ENCODE measurements at places on chromosomes 7 and 10.

DNA sequence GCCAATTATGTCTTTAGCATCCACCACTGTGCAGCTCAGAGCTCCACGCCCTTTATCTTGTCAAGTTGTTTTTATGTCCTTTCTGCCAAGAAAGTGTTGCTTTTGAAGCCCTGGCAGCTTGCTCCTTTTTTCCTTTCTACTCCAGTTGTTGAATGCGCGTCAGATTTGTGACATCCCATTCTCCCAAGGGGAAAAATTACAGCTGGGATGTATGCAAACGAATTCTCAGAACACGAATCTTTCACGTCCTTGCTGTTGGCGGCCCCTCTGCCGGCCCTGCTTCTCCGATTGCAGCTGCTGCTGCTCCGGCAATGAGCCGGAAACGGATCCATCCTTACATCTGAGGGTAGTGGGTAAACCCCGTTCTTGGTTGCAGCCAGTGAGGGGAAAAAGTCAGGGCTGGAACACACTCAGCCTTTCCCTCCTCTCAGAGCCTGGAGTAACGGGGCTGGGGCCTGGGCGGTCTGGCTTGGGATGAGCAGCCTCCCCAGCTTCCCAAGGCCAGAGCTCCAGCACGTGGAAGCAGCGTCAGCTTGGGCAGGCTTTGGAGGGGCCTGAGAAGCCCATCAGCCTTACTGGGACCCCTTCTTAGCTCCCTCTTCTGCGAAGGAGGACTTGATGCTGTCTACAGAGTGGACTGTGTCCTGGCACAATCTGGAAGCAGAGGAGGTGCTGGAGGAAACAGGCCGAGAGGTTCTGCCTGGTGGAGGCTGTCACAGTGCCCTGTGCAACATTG, 79.0 kb upstream of the CHST15 start:
- no peak for DNase-seq

GRCh38 chr10:35998026-35998425, 355.9 kb upstream of the FZD8 start:
- DNase-seq, result no peak

DNA sequence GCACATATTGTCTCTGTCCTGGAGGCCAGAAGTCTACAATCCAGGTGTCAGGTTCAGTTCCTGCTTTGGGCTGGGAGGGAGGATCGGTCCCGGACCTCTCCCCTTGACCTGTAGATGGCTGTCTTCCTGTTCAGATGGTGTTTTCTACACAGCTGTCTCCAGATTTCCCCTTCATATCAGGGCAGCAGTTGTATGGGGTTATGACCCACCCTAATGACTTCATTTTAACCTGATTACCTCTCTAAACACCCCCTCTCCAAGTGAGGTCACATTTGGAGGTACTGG, 38.7 kb downstream of the ZNF467 start:
- no peak for DNase-seq

DNA sequence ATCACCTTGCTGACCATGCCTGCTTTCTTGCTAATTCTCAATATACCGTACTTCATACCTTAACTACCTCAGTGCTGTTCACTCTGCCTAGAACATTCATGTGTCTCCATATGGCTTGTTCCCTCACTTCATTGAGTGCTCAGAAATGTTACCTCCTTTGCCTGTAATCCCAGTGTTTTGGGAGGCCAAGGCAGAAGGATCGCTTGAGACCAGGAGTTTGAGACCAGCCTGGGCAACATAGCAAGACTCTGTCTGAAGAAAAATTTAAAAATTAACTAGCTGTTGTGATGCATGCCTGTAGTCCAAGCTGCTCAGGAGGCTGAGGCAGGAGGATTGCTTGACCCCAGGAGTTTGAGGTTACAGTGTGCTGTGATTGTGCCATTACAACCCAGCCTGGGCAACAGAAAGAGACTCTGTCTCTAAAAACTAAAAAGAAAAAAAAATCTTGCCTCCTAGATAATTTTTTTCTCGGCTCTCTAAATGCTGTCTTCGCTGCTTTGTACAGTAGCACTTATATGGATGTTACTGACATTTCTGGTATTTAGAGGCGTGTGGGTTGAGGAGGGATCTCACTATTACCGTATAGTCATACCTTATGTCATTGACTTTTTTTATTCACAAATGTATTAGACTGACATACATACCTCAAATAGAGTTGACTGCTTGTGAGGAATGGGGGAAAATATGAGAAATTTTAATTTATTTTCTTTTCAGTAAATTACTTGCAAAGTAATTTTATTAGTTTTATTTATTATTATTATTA, 63.7 kb downstream of the LCOR start:
- no peak for DNase-seq

DNA sequence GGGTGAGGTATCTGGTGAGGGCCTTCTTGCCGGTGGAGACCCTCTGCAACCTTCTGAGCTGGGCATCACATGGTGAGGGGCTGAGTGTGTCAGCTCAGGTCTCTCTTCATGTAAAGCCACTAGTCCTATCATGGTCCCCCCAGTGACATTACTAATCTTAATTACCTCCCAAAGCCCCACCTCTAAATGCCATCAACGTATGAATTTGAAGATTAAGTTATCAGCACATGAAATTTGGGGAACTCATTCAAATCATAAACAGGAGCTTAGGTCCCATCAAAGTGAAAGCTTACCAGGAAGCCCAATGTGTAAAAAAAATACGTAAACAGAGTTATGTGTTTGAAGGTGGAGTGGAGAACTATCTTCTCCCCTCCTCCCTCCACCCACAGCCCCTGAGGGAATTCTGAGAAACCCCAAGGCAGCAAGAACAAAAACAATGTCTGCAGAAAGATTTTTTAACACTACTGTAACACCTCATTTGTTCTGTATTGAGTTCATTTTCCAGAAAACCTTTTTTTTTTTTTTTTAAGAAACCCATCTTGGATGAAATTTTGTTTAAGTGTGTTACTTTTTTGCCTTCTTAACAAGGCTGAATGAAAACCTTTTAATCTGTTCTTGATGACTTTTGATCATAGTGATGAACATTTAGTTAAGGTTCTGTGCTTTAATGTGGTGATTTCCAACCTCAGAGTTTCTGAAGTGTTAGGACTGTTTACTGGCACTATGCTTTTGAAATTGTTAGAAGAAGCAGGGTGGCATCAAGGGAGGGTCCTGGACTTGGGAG, 19.1 kb upstream of the PCGF5 start:
- peak; percentile 30 for DNase-seq

GRCh38 chr10:31635415-31636065, 293.1 kb downstream of the ARHGAP12 start:
- no peak for DNase-seq

GRCh38 chr10:78203915-78204818, 170.5 kb downstream of the RPS24 start:
- peak; percentile 13 for DNase-seq

- no peak for DNase-seq
Measured at GRCh38 chr10:58444321-58444720, 59.1 kb downstream of the TFAM start.

GRCh38 chr10:11687779-11688447, 54.3 kb upstream of the ECHDC3 start:
- no peak for DNase-seq

GRCh38 chr7:34249192-34249591, 343.9 kb downstream of the BMPER start:
- no peak for DNase-seq

GRCh38 chr10:88156341-88156740, 292.9 kb downstream of the PTEN start:
- DNase-seq, result no peak

DNA sequence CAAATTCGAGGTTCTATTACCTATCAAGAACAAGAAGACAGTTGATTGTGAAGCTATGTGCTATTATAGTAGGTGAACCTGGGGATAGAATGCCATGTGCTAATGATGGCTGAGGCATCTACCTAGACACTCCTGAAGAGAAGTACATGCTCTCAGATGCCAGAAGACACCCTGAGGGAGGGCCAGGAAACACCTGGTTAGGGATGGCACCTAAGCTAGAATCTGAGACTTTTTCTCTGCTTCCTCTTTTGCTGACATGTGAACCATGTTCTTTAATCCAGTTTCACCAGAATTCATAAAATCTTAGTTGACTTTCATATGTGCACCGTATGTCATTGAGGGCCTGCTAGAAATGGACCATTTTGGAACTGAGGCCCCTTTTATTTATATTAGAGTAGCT, 242.8 kb downstream of the GPR158 start:
- DNase-seq, result no peak

DNA sequence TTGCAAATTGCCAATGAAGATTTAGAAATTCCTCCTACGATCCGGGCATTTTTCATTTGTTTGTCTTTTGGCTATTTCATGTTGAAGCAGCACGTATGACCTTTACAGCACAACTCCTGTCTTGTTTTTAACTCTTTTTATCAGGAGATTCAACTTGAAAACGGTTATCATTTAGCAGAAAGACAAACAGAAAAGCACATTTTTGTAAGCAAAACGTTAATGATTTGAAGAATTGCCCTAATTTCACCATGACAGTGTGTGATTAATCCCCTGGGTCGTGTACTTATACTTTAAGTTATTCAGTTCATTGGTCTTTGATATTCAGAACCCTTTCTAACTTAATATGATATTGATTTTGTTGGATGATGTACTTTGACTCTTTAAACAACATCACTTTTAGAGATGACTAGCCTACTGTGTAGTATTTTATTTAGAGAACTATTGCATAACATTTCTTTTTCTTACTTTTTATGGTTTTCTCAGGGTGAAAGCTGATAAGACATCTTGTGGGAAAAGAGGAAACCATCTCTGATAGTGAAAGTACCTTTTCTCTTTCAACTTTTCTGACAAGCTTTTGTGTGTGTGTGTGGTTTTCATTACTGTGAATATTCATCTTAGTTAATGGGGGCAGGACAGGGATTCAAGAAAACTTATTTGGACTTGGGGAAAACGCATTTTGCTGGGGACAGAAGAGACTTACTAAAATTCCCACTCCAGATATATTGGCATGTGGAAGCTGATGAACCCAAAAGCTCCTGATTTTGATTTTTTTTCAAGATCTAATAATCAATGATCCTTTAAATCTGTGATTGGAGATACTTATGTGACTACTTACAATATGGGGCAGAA, 8.1 kb downstream of the HHEX start:
- no peak for DNase-seq

GRCh38 chr10:78313636-78314035, 280.0 kb downstream of the RPS24 start:
- DNase-seq, result no peak

GRCh38 chr7:39515534-39516228, 50.5 kb upstream of the YAE1 start:
- DNase-seq, result peak; percentile 14

- DNase-seq, result no peak
Measured at GRCh38 chr10:1162481-1163203, 106.5 kb downstream of the WDR37 start.

GRCh38 chr10:76657337-76658012, 980.1 kb downstream of the KCNMA1 start:
- DNase-seq, result no peak

GRCh38 chr7:25559581-25560367, 331.5 kb upstream of the NPVF start:
- DNase-seq, result no peak

DNA sequence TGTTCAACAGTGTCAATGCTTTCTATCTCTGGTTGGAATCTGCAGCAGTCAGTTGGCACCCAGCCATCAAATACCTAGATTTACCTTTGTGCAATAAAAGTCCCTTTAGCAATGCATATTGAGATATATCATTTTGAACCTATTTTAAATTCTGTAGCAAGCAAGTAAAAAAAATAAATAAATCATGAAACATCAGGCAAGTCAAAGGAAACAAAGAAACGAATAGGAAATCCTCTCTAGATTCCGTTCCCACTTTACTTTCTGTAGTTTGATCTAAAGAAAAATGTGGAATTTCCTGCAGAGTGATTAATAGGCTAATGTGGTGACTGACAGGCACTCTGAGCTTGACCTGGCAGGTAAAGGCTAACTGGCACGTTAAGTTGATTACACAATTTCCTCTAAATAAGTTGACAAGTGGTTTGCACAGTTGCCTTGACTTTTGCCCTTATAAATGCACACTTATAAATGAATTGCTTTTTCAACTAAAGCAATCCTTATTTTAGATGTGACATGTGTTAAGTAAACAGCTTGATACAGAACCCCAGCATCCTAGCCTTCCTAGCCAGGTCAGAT, 208.1 kb upstream of the TCF7L2 start:
- no peak for DNase-seq

- DNase-seq, result no peak
Measured at GRCh38 chr7:151866028-151866427, 10.9 kb downstream of the PRKAG2 start.

- DNase-seq, result no peak
Measured at GRCh38 chr10:74234569-74234968, 83.5 kb downstream of the ADK start.

GRCh38 chr7:92489634-92490033, 11.9 kb upstream of the ERVW-1 start:
- DNase-seq, result no peak

GRCh38 chr10:97572214-97572989, at the start of gene ANKRD2:
TSS of gene ANKRD2 (plus strand) at chr10:97572779. CDS start at chr10:97572789, 10 bp downstream.
- peak; percentile 90 for DNase-seq

DNA sequence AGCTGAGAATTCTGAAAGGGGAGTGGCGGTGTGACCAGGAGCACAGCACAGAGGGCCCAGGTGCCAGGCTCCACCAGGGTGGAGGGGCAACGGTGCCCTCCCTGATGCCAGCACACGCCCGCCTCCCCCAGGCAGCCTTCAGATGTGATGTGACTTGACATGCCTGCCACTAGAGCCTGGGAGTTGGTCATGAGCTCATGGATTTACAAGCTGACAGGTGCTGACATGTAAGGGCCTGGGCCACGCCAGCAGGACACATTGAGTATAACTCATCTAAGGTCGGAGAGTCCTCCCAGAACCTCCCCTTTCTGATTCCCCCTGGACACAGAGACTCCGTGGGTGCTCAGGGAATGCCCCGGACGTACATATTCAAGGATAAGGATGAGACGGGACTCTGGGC, 74.2 kb downstream of the LSM5 start:
- no peak for DNase-seq

DNA sequence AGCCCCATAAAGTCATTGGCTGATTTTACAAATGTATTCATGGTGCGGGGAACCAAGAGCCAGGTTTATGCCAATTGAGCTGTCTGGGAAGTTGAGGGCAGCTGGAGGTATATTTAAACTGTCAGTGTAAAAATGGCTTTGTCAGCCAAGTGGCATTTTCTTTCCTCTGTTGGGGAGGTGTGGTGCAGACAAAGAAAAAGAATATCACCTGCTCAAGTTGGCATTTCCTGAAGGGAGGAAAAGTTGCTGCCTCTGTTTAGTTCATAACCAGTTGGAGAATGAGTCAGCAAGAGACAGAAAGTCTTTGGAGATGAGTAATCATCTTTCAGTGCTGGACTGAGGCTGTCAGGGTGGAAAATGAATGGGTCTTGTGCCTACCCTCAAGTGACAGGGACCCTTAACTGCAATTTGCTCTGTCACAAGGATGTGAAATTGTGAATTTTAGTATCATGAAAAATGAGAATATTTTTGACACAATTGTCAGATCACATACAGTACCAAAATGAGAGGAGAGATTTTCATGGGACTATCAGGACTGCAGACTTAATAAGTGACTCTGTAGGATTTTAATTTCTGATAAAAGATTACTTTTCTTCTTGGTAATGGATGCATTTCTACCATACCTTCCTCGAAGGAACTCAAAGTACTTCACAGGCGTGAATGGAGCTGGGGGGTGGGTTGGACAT, 137.3 kb downstream of the ANLN start:
- DNase-seq, result no peak
